Heart right ventricle (tissue), 16 donors: ENCODE measurements at places on chromosomes 12 and 14. TPM values are rescaled to one million over a fixed set of nuclear protein-coding genes. Genes with fewer than 3 reads are reported as not detected.

LHX5 gene
- total RNA-seq: not detected

C1S gene
- total RNA-seq: 49.5 TPM

C1QL4 gene
- not detected for total RNA-seq

OASL gene
- total RNA-seq: 1.1 TPM

PELI2 gene
- 3.8 TPM for total RNA-seq

ETFRF1 gene
- total RNA-seq: 44.5 TPM

PTPRO gene
- 0.63 TPM for total RNA-seq

ACVRL1 gene
- total RNA-seq: 27.1 TPM

OTOGL gene
- total RNA-seq: 0.21 TPM

MYRFL gene
- not detected for total RNA-seq

GRCh38 chr12:30002677-30003076 is 218.9 kb upstream of the TMTC1 start:
- no peaks in the 10 kb centered on the region for H3K27me3 ChIP-seq
- no peaks in the 10 kb centered on the region for H3K36me3 ChIP-seq
- H3K27ac ChIP-seq: no peak overlapping the region
- no peaks in the 10 kb centered on the region for H3K4me1 ChIP-seq

DNA sequence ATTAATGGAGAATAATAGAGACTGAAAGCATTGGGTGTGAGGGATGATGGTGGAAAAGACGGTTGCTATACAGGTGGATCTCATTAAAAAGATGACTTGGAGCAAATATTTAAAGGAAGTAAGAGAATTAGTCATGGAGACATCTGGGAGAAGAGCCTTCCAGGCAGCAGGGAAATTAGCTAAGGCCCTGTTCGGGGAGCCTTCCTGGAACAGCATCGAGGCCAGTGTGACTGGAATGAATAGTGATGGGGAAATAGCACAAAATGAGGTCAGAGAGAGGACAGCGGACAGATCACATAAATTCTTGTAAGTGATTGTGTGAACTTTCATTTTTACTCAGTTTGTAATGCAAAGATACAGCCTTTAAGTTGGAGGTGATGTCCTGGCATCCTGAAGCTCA is 842.3 kb downstream of the SLC6A15 start:
- H3K27ac ChIP-seq: no peak overlapping the region
- DNase-seq: peak; percentile 4
- no peaks in the 10 kb centered on the region for H3K27me3 ChIP-seq
- no peaks in the 10 kb centered on the region for H3K4me1 ChIP-seq
- no peak overlapping the region for H3K4me3 ChIP-seq

- DNase-seq: no peak
- H3K4me3 ChIP-seq: no peak overlapping the region
- no peaks in the 10 kb centered on the region for H3K27me3 ChIP-seq
- no peak overlapping the region for H3K27ac ChIP-seq
Observed at GRCh38 chr12:126432780-126433179, 1367.5 kb downstream of the AACS start.

DNA sequence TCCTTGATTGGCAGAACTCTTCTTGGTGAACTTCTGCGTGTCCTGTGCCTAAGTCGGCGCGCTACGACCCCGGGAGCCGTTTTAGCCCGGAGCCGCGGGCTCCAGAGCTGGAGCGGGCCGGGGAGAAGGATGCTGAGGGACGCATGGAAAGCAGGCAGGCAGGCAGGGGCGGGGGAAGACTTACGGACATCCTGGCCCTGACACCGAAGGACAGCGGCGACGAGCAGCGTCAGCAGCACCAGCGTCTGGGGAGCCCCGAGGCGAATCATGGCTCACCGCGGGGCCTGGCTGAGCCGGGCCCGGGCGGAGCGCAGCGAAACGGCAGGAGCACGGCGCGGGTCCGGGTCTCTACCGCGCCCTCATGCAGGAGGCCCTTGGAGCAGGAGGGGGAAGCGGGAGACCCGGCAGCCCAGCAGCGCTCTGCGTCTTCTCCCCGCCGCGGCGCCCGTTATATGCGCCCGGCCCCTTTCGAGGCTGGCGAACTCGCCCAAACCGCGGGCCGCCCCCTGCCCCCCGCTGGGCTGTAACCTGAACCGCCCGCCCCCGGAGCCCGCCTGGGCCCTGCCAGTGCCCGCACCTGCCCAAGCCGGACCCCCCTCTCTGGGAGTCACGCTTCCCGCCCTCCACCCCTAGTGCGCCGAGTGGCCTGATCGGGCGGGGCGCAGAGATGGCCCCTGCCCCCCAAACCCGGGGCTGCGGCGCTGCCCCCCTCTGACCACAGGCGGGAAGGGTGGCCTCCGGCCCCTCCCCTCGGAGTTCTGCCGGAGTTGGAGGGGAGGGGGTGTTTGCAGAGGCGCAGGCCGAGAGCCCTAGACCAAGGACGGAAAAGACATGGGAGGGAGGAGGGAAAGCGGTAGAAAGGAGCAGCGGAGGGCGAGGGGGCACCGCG is at the start of gene COL2A1:
Gene COL2A1, minus strand, starts transcription at position 424 of the 889 bp plus-strand sequence. Its CDS starts 155 bp downstream, at position 269.
- no peak within 1 kb of the TSS for H3K27ac ChIP-seq
- no peak for DNase-seq
- H3K4me1 ChIP-seq: peaks cover 36% of the 10 kb centered on the region
- peak within 1 kb of the TSS; percentile 21 for H3K4me3 ChIP-seq
- H3K27me3 ChIP-seq: peaks cover 99% of the 10 kb centered on the region

GRCh38 chr12:106986625-106987389 is at the start of gene MTERF2:
Gene MTERF2, minus strand, starts transcription at chr12:106987146. Its CDS starts 8,432 bp downstream, at chr12:106978714.
- peak within 1 kb of the TSS; percentile 74 for H3K4me3 ChIP-seq
- peaks cover 23% of the 10 kb centered on the region for H3K4me1 ChIP-seq
- no peaks in the 10 kb centered on the region for H3K27me3 ChIP-seq
- peak; percentile 92 for DNase-seq

GRCh38 chr12:80988986-80989385 is 51.3 kb upstream of the LIN7A start:
- no peaks in the 10 kb centered on the region for H3K36me3 ChIP-seq
- DNase-seq: no peak
- H3K27ac ChIP-seq: no peak overlapping the region
- no peaks in the 10 kb centered on the region for H3K27me3 ChIP-seq
- H3K4me1 ChIP-seq: no peaks in the 10 kb centered on the region
- H3K4me3 ChIP-seq: no peak overlapping the region

- no peak overlapping the region for H3K4me3 ChIP-seq
- H3K36me3 ChIP-seq: no peaks in the 10 kb centered on the region
- H3K27ac ChIP-seq: no peak overlapping the region
- no peaks in the 10 kb centered on the region for H3K27me3 ChIP-seq
Observed at GRCh38 chr14:102693006-102693755, 84.1 kb upstream of the TRAF3 start.

- H3K36me3 ChIP-seq: no peaks in the 10 kb centered on the region
- H3K27me3 ChIP-seq: peaks cover 9% of the 10 kb centered on the region
- no peak for DNase-seq
- H3K4me3 ChIP-seq: no peak overlapping the region
Observed at GRCh38 chr12:96112733-96113132, 77.3 kb upstream of the LTA4H start.

DNA sequence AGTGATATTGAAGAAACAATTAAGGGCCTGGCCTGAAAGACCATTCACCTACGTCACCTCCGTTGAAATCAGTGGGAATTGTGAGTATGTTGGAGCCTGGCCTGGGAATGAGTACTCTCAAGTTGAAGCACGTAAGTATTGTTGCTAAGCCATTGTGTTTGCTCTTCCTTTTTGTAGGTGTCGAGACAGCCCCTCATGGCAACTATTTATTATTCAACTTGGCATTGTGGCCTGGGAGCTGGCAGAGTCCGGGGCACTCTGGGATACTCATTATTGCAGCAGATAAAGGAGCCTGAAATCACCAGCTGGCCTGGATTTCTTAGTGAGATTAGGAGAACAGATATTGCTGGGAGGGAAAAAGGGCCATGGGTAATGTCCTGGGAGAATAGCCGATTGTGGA is 147.4 kb downstream of the C12orf75 start:
- no peaks in the 10 kb centered on the region for H3K36me3 ChIP-seq
- no peak overlapping the region for H3K4me3 ChIP-seq
- peak; percentile 22 for DNase-seq
- no peaks in the 10 kb centered on the region for H3K4me1 ChIP-seq

DNA sequence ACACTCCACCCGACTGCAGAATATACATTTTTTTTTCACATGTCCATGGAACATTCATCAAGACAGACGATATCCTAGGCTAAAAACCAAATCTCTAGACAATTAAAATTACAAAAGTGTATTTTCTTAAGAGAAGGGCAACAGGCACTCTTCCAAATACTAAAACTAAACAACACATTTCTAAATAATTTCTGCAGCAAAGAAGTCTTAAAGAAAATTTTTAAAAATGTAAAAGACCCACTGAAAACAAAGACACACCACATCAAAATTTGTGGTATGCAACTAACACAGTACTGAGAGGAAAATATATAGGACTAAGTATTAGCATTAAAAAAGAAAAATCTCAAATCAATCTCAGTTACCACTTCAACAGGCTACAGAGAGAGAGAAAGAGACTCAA is 570.0 kb downstream of the SLC16A7 start:
- no peaks in the 10 kb centered on the region for H3K27me3 ChIP-seq
- H3K4me3 ChIP-seq: no peak overlapping the region
- H3K4me1 ChIP-seq: no peaks in the 10 kb centered on the region
- no peak overlapping the region for H3K27ac ChIP-seq

GRCh38 chr14:99384450-99385417 is 95.9 kb downstream of the SETD3 start:
- H3K36me3 ChIP-seq: no peaks in the 10 kb centered on the region
- H3K27ac ChIP-seq: no peak overlapping the region
- peaks cover 45% of the 10 kb centered on the region for H3K27me3 ChIP-seq
